Natural killer cell treated with Interleukin-12 subunit alpha and Interleukin-12 subunit beta and Interleukin-15 and Interleukin-18, amount 100 ng/mL, for 72 hours (primary cell): ENCODE measurements at places on chromosomes 5 and 9.

DNA sequence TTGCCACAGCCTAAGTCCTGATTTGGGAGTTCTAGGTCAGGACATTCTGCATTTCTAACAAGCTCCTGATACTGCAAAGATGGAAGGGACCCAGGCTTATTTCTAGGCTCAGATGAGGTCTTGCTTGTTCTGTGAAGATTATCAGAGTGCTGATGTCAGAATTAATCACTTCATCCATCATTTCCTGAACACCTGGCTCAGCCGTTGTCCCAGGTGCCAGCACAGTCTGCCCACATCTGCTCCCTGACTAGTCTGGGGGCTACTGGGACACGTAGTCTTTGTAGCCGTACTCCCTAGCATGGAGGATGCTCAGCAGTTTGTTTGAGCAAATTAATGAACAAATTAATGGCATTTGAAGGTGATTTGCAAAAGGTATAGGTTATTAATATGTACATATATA is 17.9 kb upstream of the SPINK4 start:
- no peak for DNase-seq

- no peak for DNase-seq
These were observed 1104.8 kb upstream of the COX7C start for GRCh38 chr5:85512896-85513295.

GRCh38 chr5:139577689-139578290 is 16.7 kb downstream of the UBE2D2 start:
- DNase-seq = no peak

DNA sequence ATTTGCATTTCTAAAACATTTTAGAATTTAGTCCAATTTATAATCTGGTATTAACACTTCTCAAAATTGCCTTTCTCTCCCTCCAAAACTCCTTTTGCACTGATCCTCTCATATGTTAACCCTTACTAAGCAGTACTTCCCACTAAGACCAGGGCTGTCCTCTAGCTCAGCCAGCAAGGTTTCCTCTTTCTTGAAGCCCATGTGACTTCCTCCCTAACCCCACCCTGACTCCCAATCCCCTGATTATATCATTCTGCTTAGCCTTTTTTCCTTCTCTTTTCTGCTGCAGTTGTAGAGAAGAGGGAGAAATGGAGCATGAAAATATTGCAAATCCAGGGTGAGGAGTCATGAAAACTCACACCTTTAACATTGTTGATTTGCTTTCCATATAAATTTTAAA is 241.7 kb downstream of the MCTP1 start:
- DNase-seq = no peak

- DNase-seq = no peak
These were observed 83.1 kb downstream of the VCAN start for GRCh38 chr5:83554686-83555085.

DNA sequence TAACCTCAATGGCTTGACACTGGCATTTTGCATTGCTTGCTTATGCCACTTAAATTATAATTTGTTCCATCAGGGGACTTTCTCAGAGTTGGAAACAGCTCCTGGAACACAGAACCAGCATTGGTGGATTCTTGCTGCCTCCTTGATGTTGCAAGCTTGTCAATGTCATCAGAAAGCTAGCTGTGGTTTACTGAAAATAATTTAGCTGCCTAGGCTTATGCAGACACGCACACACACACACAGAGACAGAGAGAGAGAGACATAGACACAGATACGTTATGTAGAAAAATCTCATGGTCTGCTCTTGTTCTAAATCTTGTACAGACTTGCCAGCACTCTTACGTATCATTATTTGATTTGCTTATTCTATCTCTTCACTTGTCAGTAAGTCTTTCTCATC is 78.0 kb downstream of the HMHB1 start:
- DNase-seq = no peak

DNA sequence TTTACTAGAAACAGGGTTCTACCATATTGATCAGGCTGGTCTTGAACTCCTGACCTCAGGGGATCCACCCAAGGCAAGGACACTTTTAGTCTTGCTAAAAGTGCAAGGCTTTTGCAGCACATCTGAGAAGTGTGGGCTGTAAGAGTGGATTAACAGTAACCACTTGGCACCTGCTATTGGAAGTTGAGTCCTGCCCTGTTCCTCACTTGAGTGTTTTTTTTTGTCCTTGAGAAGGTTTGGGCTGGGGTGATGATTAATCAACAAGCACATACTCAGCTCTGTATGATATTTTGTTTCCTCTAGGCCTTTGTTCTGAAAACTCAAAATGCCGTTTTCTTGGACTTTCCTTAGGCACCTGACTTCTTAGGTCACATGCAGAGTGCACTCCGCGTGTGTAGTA is 37.4 kb downstream of the SNX30 start:
- no peak for DNase-seq

DNA sequence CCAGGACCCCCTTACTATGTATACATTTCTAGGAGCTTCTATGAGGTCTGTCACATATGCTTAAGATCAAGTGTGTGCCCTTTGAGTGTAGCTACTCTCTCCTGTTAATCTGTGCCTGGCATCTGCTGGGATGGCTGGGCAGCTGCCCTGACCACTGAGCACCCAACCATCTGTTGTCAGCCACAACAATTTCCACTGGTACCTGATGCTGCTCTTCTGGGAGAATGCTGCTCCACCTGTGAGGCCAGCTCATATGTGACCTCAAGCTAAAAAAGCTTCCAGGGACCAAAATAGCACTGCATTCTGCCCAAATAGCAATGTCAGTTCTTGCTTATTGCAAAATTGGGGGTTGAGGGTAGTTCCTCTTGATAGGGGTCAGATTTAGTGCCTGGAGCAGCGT is 595.6 kb downstream of the RAB3C start:
- no peak for DNase-seq

DNA sequence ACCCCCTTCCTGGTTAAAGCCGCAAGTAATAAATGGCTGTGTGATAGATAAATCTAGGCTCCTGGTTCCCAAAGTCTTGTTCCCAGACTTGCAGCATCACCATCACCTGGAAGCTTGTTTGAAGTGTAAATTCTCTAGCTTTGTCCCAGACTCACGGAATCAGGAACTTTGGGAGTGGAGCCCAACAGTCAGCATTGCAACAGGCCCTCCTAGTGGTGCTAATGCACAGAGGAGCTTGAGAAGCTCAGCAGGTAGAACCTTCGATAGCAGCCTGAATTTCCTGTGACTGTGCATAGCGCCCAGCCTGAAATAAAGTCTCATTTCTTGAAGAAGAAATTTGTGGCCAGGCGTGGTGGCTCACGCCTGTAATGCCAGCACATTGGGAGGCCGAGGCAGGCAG is 30.3 kb upstream of the MELK start:
- DNase-seq = no peak

DNA sequence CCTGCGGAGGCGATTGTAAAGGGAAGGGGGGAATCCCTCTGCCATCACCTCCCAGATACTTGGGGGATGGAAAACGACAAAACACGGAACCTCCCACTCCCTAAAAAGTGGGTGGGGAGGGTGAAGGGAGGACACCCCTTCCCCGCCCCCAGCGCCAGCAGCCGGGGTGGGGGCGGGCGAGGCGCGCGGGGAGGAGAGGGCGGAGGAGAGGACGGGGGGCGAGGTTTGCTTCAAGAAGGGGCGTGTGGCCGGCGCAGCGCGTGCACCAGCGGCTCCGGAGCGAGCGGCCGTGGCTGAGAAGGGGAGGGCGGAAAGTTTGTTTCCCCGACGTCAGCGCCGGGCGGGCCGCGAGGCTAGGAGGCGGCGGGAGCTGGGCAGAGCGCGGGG is at the start of gene PRRX2:
Gene PRRX2 (plus strand): TSS at position 259 of the 387 bp plus-strand sequence. CDS start 221 bp downstream, outside the sequence.
- DNase-seq = no peak

DNA sequence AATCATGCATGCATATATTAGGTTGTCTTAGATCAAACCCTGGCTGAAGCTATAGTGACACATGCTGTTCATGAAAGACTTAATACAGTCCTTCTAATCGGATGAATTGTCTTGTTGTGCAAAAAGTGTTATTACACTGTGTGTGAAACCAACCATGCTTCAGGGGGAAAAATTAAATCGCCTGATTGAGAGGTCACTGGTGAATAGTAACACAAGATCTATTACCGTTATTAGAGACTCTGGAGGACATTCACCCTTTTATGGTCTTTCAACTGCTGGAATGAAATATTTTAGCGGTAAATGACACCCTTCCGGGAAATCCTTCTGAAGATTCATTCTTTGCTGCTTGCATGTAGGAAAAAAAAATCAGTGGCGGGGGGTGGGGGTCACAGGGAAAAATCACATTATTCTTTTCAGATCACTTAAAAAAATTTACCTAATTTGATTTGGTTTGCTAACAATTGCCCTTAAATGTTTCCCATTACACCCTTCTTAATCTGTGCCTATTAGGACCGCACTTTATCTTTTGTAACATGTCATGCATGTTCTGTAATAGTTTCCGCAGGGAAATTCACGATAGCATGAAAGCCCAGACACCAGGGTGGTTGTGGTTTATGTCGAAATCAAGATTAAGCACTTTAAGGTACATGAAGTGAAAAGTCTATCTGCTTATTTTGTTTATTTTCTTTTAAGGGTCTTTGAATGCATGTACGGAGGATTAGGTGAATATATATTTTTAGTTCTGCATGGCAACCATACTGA is 120.6 kb downstream of the FOCAD start:
- DNase-seq = no peak

DNA sequence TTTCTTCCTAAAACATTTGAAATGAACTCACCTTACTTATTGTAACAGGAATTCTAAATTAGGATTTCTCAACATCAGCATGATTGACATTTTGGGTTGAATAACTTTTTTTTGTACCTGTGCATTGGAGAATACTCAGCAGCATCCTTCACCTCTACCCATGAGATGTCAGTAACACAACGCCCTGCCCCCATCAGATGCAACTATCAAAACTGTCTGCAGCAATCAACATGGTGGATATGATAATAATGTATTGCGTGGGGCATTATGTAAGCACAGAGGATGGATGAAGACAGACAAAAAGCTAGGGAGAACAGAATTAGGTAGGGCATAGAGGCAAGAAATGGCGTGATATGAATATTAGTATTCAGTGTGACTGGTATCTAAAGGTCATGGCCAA is 94.1 kb downstream of the PLK2 start:
- no peak for DNase-seq

DNA sequence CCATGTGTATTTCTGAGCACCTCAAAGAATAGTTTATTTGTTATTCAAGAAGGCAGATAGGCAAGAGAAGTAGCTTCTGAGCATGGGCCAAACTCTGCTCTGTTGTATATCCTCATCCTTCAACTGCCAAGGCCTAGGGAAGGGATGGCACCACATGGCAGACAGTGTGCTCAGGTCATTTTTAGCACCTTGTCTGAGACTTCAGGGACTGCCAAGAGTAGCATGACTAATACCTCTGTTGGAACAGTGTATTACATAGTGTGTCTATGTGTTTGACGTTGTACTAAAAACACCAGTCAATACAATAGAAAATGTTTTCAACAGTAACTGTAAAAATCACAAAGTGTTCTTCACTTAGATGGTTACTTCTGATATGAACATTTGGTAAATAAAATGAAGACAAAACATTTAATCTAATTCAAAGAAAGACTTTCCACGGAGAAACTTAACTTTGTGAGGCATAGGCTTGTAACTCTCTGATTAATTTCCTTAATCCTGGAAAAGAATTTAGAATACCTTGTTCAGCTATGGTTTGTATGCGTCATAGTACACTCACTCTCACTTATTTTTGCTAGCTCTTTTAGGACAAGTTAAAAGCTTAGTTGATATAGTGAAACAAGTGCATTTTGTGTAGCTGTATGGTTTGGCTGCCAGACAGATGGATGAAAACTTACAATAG is 318.4 kb upstream of the RIOK2 start:
- no peak for DNase-seq

DNA sequence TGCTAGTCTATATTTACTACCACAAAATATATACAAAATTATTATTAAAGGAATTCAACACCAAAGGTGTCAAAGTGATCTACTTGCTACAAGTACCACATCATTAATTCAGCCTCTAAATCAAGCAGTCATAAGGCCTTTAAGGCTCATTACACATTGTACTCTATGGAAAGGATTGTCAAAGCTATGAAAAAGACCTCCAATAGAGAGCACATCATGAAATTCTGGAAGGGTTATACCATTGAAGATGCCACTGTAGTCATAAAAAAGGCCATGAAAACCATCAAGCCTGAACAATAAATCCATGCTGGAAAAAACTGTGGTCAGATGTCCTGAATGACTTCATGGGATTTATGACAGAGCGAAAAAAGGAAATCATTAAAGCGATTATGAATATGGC is 708.0 kb upstream of the FAM174A start:
- DNase-seq = no peak

DNA sequence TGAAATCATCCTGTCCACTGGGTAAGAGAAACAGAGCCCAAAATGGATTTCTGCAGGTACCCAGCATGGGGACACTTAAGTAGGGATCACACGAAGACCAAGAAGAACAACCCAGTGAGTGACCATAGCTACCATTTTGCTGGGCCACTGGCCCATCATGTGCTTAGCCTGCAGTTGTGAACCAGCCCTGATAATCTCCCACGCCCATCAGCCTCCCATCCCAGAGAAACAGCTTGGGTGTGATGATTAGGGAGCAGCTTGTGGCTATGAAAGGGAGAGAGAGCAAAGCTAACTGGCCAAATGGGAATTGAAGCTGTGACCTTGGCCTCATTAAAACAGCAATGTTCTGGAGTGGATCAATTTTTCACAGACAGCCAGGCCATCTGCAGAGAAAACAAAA is 138.5 kb downstream of the SLC24A2 start:
- no peak for DNase-seq

- DNase-seq = no peak
These were observed 261.3 kb upstream of the ANKH start for GRCh38 chr5:15132816-15133405.

DNA sequence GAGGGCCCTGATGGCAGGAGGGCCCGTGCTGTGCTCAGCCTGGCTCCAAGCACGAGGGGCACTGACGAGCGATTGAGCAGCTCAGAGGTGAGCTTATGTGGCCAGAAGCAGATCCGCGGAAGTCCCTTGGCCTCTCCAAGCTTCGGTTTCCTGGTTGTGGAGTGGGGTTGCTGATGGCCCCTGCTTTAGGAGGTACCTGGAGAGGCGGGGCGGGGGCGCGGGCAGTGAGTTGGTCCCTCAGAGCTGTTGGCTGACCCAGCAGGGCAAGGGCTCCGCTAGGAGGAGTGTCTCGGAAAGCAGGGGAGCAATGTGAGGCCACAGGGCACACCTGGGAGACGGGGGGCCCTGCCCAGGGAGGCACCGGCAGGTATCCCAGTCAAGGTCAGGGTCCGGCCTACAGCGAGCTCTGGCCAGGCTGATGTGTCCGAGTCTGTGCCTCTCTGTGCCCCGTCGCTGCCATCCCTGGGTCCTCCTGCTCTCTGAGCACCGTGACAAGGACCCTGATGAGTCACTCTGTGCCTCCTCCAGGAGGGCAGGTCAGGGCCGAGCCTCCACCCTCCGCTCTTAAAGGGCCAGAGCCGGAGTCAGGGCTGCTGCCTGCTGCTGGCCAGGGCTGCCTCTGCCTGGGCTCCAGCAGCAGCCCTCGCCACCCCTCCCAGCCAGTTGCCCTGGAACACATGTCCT is 14.8 kb downstream of the NCS1 start:
- no peak for DNase-seq

GRCh38 chr5:127643607-127644006 is 5.3 kb upstream of the CTXN3 start:
- no peak for DNase-seq

- DNase-seq = no peak
These were observed 7.9 kb downstream of the SLC6A3 start for GRCh38 chr5:1437226-1437829.

GRCh38 chr5:13250464-13251291 is 693.8 kb downstream of the DNAH5 start:
- DNase-seq = no peak
